ENCODE measurements at places on chromosomes 5 and 9. TPM values are rescaled to one million over a fixed set of nuclear protein-coding genes. Genes with fewer than 3 reads are reported as not detected.

Gene GPR150
- not detected for polyA plus RNA-seq

Gene DDX4
- 0.58 TPM for polyA plus RNA-seq

Gene CARTPT
- polyA plus RNA-seq: 0.18 TPM

Gene HTR1A
- not detected for polyA plus RNA-seq

Gene CSNK1G3
- 18.0 TPM for polyA plus RNA-seq

Gene LCN6
- polyA plus RNA-seq: not detected

Gene FOXD1
- polyA plus RNA-seq: 1.3 TPM

Gene SPDL1
- 16.1 TPM for polyA plus RNA-seq

Gene SLCO4C1
- 1.9 TPM for polyA plus RNA-seq

- DNase-seq: no peak
Measured at GRCh38 chr9:111514967-111515366, 10.0 kb upstream of the ZNF483 start.

DNA sequence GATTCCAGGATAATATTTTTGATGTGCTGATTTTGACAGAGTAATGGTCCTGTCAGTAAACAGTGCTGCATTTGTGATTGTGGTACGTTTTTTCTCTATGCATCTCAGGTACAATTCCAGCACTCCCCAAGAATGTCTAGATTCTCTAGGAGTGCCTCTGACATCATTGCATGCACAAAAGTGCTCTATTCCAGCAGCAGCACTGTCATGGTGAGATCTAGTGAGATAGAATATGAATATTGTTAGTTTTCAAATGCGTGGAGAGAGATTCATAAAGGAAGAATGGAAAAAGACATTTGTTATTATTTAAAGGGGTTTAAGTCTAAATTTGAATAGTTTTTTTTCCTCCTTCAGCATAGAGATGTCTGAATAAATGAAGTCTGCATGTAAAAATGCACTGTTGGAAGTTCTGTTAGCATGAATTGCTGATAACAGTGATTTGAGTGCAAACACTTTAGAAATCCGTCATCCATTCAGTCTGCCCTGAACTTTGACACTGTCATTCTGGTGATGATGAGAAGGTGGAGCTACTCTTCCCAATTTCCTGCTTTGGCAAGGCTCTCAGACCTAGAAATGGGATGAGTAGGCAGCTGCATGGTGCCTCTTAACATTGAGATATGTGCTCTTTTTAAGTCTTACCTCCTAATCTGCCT, 84.6 kb downstream of the GAPVD1 start:
- no peak for DNase-seq

- no peak for DNase-seq
Measured at GRCh38 chr5:6162175-6162574, 216.2 kb downstream of the MED10 start.

- DNase-seq: no peak
Measured at GRCh38 chr5:6411141-6411540, 32.8 kb upstream of the MED10 start.

GRCh38 chr5:33701251-33701650, 190.5 kb downstream of the ADAMTS12 start:
- DNase-seq: no peak

GRCh38 chr9:33791117-33791516, 4.2 kb upstream of the PRSS3 start:
- DNase-seq: no peak

GRCh38 chr5:74441616-74442015, 198.9 kb downstream of the ENC1 start:
- no peak for DNase-seq

DNA sequence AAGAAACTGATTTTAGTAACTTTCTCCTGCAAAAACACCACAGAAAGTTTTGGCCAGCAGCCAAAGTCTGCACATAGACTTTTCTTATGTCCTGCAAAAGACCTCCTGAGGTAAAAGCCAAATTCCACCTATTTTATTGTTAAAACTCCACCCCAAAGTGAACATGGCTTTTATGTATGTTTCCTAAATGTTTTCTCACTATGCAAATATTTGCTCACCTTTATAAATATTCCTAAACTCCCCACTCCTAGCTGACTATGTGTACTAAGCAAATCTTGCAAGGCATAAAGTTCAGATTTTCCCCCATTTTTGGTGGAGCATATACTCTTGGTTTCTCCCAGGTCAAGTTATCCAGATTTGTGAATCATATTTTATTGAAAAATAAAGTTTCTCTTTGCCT, 446.2 kb downstream of the DNAH5 start:
- DNase-seq: no peak

DNA sequence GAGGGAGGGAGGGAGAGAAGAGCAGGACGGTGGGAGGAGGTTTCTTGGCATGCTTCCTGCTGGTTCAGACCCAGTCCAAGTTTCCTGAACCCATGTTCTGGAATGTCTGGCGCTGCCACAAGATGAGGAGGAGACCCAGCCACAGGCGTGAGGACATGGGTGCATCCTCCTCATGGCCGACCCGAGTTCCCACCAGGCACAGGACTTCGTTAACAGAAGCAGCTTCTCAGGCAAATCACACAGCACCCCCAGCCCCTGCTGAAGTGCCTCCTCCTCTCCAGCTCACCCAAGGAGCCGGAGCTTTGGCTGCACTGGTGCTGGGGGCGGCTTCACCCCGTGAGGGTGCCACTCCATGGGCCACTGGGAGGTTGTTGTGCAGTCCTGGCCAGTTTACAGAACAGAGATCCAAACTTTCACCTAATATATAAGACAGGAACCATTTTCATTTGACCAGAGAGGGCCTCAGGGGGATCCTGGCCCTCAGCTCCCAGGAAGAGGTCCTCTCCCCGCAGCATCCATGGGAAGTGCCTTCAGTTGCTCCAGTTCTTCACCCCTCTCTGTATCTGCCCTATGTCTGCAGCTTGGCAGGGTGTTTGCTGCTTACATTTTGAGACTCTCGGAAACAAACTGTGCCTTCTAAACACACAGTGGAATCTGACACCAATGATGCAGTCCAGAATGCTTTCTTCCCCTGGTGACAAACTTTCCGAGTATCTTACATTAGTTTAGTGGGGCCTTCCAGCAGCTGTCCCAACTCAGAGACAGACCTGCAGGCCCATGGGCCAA, 10.2 kb upstream of the NKD2 start:
- no peak for DNase-seq

DNA sequence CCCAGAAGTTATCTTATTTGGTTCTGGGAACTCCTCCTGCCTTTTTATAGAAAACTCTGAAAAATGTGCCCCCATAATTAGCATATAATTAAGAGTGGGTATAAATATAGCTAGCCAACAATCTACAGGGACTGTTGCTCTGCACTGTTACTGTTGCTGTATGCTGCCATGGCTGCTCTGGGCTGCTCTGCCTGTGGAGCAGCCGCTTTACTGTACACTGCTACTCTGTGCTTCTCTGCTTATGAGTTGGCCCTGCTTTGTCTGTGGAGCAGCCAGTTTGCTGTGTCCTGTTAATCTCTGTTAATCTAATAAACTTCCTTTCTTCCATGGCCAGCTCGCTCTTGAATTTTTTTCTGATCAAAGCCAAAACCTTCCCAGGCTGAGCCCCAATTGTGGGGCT, 2244.0 kb upstream of the ACO1 start:
- DNase-seq: no peak

DNA sequence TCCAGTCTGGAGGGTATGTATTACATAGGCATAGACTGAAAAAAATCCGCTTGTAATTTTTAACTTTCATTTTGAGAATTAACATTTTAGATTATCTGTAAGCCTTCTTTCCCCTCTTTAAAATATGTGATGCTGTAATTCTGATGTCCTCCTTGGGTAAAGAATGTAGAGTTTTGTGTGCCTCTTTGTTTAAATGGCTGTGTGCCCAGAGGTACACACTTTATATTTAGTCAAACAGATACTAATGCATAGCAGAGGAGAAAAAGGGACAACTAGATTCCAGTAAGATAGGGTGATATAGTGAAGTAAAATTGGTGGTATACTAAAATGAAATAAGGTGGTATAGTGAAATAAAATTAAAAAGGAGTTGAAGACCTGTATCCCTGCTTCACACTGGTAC, 1.3 kb downstream of the FBXO38 start:
- no peak for DNase-seq

- no peak for DNase-seq
Measured at GRCh38 chr9:136520053-136520540, 25.8 kb downstream of the NOTCH1 start.

DNA sequence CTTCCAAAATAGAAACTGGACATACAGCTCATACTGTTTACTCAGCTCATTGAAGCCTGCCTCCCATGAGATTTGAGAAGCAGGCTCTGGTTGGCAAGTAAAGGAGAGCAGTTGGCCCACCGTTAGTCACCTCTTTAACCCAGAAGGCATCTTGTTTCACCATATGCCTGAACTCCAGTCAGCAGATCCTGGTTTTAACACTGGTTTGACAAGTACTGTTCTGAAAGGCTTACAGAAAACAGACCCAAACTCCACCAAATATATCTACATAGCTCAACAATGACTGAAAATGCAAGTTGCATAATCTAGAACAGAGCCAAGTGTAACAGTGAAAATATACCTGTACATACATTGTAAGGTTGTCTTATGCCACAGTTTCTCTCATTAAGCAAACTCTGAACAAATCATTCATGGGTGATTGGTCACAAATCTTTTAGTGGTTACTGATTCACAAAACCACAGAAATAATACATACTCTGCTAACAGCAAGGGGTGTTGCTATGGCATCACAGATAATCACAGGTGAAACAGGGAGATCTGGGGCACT, 198.8 kb downstream of the BNC2 start:
- peak; percentile 51 for DNase-seq

DNA sequence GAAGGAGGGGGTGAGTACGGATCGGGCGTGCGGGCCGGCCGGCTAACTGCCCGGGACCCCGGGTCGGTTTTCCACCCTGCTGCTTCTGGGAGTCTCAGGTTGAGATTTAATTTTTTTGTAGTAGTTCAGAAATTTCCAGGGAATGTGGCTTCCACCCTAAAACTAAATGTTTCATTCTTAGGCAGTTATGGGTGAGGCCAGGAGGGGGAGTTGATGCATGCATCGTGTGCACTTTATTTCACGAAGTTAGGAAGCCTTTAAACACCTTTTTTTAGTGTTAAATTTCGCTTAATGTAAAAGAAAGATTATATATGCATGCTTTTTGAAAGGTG, 905 bp downstream of the CDK9 start:
- no peak for DNase-seq

DNA sequence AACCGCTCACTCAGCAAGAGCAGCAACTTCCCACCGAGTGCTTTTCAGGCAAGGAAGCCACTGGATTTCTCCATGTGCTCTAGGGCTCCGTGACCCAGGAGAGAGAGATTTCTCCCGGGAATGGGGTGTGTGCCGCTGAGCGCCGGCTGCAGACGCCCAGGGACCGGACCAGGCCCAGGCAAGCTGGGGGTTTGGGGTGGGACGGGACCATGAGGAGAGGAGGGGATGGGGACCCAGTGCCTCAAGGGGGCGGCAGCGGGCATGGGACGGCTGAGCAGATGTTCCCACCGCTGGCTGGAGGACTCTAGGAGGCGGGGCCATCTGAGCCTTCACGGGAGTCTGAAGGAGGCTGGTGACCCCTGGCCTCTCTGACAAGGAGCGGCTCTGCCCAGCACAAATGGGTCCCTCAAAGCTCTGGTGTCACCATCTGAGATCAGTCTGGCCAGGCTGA, 8.5 kb downstream of the LCN9 start:
- DNase-seq: no peak

DNA sequence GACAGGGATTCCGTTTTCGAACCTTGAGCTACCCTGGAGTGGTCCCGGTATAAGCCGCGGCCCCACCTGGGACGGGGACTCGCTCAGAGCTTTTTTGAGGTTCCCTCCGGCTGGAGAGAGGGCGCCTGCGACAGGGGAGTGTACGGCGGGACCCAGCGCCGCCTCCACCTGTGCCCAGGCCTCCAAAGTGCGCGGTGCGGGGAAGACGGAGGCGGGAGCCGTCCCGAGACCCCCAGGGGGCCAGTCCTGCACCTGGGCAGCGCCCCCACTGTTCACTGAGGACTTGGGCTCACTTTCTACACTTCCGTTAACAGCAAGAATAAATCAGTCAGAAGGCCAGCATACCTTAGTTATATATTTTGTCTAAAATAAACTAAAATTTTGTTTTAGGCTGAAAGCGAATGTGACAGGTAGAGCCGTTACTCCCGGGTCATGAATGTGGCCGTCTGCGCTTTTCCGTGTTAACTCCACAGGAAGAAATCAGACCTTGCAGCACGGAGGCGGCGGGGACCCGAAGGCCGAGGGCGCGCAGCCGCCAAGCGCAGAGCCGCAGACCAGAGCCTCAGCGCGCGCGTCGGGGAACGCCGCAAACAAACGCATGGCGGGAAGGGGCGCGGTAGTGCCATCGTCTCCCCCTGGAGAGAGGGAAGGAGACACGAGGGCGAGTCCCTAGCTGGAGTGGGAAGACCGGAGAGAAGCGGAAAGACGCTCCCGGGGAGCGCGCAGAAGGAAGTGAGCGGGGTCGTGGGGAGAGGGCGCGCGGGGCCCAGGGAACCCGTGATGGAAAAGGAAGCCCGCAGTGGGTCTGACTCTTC, 14.1 kb downstream of the TRIM7 start:
- DNase-seq: no peak

DNA sequence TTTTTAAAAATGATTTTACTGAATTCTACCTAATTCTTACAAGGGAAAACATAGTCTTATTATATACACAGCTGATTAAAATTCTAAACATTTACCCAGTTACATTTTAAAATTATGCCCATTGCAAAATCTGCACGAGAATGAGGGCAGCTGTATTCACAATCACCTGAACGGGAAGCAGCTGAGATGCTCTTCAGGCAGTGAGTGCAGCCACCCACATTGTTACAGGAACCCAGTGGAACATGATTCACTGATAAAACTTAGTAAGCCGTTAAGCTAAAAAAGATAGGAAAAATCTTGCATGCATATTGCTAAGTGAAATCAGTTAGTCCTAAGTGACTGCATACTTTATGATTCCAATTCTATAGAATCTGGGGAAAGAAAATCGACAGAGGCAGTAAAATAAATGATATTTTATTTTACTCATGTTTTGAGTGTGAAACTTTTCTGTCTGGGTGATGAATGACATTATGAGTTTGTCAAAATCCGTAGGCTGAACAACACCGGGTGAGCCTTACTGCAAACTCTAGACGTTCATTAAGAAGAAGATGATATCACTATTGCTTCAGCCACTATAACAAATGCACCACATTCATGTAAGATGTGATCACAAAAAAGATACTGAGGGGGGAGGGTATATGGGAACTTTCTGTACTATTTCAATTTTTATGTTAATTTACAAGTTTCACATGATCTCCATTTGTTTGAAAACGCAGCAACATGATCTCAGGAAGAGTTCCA, 39.1 kb upstream of the FLT4 start:
- DNase-seq: no peak

DNA sequence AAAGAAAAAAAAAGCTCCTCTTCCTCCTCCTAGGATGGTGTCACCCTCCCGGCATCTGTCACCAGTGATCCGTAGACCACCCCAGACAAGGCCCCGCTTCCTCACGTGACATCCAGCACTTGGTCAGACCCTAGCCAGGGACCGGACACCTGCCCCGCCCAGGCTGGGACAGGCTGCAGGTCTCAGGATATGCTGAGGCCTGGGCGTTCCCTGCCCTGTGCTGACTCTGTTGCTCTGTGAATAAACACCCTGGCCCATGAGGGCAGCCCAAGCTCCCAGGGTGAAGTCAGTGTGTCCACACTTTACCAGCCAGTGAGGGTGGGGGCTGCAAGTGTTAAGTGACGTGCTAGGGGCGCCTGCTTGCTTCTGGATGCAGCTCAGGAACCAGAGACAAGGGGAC, 5.6 kb downstream of the EDF1 start:
- no peak for DNase-seq

GRCh38 chr9:23342291-23342690, 483.7 kb downstream of the ELAVL2 start:
- DNase-seq: peak; percentile 13

- DNase-seq: no peak
Measured at GRCh38 chr9:134983074-134983473, 65.4 kb upstream of the FCN1 start.

- no peak for DNase-seq
Measured at GRCh38 chr5:67350185-67350584, 153.6 kb upstream of the CD180 start.

Data from muscle of back (tissue), 13 donors.